Smooth muscle cell of the umbilical artery (primary cell): ENCODE measurements at places on chromosomes 11 and 22. TPM values are rescaled to one million over a fixed set of nuclear protein-coding genes. Genes with fewer than 3 reads are reported as not detected.

Gene KCNE3
- 0.60 and 4.5 TPM in 2 replicates for total RNA-seq

Gene OR10D3
- total RNA-seq, result not detected in 2 replicates

Gene MRGPRE
- total RNA-seq, result not detected in 2 replicates

Gene MB
- total RNA-seq, result not detected in 2 replicates

Gene LARGE1
- 9.2 and 16.0 TPM in 2 replicates for total RNA-seq

Gene OR9G1
- total RNA-seq, result not detected in 2 replicates

Gene PLA2G3
- total RNA-seq, result under 0.01 and 0.23 TPM in 2 replicates
